ENCODE measurements at places on chromosomes 5 and 9.

DNA sequence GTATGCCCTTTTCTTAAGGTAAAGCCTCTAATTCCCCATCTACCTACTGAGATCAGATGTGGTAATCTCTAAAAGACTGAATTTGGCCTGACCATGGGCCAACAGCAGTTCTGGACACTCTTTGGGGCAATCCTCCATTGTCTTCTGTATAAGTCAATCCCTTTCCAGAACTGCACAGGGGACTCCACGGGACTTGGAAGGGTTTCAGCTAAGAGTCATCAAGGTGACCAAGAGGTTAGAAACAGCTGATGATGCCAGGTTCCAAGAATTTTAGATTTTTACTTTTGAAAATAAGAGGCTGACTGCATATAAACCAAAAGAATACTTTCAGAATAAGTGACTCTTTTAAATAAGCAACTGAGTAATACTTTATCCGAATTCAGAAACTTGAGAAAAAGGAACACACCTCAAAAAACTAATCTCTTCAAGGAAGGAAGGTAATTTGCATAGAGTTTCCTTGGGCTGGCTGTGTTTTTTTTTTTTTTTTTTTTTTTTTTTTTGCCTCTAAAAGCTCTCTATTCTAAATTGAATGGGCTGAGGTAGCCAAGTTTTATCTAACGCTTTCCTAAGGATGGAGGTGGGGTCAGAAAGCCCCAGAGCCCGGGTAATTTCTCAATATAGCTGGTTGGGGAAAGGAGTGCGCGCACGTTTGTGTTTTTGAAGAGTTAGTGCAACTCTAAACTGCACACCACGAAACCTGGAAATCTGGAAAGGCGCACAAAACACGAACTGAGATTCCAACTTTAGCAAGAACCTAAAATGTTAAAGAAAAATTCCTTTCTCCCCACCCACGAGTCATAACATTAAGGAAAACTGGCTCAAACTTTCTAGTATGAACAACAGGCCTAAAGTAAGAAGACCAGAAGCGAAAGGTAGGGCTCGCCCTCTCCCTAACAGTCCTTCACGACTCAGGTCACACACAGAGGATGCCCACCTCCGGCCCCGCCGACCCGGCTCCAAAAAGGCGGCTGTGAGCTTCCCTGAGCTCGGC is 1.3 kb downstream of the VCP start:
- DNase-seq = no peak

- DNase-seq = no peak
Observed at GRCh38 chr9:69622676-69623075, 49.5 kb downstream of the APBA1 start.

- no peak for DNase-seq
Observed at GRCh38 chr9:93813221-93814076, 141.7 kb downstream of the BARX1 start.

GRCh38 chr5:149399775-149400174 is 20.7 kb upstream of the IL17B start:
- no peak for DNase-seq

DNA sequence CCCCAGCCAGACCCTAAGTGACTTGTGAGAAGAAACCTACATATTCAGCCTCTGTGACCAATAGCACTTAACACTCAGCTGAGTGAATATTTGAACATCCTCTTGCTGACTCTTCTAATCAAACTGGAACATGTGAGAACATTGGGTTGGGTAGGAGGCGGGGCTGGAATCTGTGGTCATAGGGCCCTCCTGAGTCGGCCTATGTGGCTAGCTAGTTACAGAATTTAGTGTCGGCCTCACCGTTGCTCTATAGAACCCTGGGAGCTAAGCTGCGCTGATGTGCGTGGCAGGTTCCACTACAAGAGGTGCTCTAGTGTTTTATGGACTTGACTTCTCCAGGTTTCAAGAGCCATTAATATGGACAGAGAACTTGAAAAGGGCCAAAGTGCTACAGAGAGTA is 138.8 kb downstream of the DROSHA start:
- no peak for DNase-seq

DNA sequence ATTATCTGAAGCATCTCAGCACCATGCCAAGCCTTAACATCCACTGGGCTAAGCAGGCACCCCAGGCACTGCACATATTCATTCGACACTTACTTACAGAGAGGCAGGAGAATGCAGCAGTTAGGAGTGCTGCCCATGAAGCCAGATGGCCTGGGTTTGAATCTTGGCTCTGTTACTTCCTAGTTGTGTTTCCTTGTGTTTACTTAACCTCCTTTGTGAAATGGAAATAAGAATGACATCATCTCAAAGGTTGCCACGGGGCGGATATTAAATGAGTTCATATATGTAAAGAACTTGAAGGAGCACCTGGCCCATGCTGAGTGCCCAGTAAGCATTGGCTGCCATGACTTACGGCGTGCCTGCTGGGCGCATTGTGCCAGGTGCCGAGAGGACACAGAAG is 565.2 kb downstream of the CDK5RAP2 start:
- no peak for DNase-seq

- DNase-seq = no peak
Observed at GRCh38 chr9:117929868-117930267, 225.7 kb downstream of the TLR4 start.

DNA sequence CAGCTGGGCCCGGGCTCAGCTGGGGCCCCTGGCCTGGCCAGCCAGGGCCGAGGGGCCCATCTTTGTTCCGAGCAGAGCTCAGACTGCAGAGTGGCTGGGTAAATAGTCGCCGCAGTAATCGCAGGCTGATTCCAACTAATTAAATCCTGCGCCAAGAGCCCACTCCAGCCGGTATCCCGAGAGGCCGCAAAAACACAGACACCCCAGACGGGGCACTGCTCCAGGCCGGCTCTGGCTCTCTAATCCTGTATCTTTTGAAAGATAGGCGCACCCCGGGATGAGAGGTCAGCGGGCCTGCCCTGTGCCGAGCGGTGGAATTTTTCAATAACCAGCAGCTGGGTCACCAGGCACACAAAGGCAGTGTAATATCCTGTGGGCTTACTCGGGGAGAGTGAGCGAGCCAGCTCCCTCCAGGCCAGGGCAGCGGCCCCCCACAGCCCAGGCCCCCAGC is 57.7 kb downstream of the LMX1B start:
- peak; percentile 48 for DNase-seq

- DNase-seq = no peak
Observed at GRCh38 chr5:115271295-115272050, 8.8 kb upstream of the PGGT1B start.

- DNase-seq = no peak
Observed at GRCh38 chr9:88890546-88890945, 100.7 kb upstream of the S1PR3 start.

DNA sequence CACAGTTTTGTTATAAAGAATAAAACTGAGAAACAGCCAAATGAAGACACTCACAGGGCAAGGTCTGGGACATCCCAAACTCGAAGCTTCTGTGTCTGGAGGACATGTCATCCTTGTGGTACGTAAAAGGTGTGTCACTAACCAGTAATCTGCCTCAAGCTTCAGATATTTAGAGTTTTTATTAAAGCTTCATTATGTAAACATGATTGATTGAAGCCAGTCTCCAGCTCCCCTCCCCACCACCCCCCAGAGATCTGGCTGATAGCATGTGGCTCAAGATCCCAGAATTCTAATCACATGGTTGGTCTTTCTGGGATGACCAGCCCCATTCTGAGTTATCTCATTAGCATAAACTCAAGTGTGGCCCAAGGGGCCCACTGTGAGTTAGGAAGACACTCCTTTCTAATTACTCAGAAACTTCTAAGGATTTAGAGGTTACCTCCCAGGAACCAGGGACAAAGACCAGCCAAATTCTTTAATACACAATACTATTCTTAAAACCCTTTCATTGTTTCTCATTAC is 31.4 kb upstream of the ERAP1 start:
- DNase-seq = no peak

GRCh38 chr9:16485160-16485559 is 385.3 kb downstream of the BNC2 start:
- DNase-seq = no peak

DNA sequence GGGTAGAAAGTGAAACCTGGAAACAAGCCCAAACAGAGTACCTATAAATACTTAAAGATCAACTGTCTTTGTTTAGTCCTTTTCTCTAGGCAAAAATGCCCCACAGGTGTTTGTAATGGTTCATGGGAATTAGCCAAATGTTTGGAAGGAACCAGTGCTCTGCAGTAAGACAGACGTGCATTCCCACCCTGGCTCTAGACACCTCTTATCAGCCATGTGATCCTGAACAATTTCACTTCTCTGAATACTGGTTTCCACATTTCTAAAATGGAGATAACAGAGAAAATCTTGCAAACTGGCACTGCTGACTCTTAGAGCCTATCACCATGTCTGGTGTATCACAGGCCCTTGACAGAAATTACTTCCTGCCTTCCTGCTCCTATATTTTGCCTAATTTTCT is 30.0 kb downstream of the GLIS3 start:
- DNase-seq = no peak

GRCh38 chr5:10969684-10970180 is 208.7 kb upstream of the DAP start:
- DNase-seq = no peak

GRCh38 chr5:7668627-7669026 is 182.3 kb downstream of the CFAP90 start:
- DNase-seq = no peak

- no peak for DNase-seq
Observed at GRCh38 chr9:6355728-6356127, 27.6 kb downstream of the TPD52L3 start.

Data from right hindlimb (tissue), 1 donor.